Upper lobe of right lung (tissue), 1 donor: ENCODE measurements at places on chromosomes 2 and 18.

- no peak for DNase-seq
Observed at GRCh38 chr2:30776831-30777635, 30.2 kb downstream of the CAPN13 start.

DNA sequence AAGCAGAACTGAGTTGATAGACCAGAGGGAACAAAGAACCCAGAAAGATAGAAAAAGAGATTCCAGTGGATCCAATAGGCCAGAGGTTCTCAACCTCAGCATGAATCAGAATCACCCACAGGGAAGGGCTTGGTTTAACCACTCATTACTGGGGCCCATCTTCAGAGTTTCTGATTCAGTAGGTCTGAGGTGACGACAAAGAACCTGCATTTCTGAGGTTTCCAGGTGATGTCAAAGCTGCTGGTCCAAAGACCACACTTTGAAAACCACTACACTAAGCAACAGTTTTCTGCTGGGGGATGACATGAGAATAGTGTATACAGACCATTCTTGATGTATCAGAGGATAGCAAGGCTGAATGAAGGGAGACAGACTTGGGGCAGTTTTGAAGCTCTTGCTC lies 296.9 kb upstream of the STON1 start:
- DNase-seq: no peak

DNA sequence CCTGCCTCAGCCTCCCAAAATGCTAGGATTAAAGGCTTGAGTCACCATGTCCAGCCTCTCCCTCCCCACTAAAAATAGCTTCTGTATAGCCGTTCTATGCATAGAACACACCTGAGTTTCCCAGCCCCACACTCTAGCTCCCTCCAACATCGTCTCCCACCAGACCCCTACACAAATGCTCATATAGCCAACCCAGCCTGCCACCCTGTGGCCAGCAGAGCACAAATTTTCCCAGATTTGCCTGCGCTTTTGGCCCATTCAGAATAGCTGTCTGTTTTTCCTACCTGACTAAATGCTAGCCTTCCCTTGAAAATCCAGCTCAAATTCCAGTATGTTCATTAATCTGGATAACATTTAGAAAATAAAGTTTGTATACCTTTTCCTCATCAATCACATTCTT lies 22.8 kb downstream of the TRABD2A start:
- no peak for DNase-seq

GRCh38 chr2:144643537-144644336 lies 123.8 kb upstream of the ZEB2 start:
- DNase-seq: no peak

GRCh38 chr2:70789304-70790135 lies 923 bp downstream of the FIGLA start:
- DNase-seq: peak; percentile 82

DNA sequence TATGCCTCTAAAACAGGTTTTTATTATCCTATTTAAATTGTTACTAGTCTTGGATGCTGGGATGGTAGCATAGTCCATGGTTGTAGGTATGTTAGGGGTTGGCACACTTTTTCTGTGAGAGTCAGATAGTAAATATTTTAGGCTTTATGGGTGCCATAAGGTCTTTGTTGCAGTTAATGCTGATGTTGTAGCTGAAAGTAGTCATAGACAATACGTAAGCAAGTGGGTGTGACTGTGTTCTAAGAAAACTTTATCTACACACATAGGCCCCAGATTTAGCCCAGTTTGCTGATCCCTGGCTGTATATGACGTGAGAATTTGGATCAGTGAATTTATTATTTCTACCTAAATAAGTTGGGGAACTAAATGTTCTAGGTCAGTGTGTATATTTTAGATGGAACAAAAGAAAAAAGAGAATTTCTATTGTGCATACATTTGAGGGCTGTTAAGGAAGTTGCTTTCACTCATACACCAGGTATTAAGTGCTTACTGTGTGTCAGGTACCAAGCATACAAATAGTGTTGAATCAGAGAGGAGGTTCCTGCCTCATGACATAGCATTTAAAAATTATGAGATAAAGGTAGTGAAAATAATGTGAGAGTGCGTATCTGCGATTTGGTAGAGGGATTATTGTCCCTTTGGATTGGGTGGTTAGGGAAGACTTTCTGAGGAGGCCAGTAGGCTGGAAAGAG lies 39.4 kb downstream of the AGFG1 start:
- DNase-seq: no peak

DNA sequence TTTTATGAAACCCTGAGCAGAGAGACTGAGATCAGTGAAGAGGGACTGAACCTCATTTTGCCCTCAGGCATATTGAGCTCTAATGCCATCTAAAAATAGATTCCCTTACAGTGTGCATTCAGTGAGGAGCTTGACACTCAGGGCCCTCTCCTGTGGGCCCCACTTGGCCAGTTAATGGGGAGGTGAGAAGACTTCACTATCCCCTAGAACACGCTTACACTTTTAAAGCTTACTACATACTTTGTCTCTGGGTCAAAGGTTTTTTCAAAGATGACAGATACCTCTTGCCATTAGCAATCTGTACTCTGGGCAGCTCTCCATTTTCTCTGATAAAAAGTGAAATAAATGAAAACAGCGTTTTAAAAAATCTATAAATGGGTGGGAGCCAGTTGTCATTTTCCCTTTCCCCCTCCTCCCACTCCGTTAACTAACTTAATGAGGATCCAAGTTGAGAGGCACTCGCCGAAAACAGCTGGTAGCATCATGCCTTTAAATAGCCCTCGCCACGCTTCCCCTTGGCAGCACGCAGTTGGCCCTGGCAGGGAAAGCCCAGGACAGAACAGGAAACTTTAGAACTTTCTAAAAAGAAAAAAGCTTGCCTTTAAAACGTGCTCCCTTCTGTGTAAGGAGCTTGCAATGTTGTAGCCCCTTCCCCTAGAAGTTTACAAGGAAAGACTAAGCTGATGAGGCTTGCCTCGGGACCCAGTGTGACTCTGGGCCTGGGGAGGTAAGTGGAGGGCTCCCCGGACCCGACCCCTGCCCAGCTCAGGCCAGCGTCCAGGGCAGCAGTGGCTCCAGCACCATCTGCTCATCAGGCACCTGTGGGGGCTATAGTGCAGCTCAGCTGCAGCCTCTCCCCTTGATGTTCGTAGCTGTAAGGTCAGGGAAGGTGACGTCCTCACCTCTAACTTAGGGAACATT lies 58.8 kb upstream of the FOSL2 start:
- peak; percentile 46 for DNase-seq

- DNase-seq: no peak
Observed at GRCh38 chr18:9726175-9726574, 18.1 kb downstream of the RAB31 start.

DNA sequence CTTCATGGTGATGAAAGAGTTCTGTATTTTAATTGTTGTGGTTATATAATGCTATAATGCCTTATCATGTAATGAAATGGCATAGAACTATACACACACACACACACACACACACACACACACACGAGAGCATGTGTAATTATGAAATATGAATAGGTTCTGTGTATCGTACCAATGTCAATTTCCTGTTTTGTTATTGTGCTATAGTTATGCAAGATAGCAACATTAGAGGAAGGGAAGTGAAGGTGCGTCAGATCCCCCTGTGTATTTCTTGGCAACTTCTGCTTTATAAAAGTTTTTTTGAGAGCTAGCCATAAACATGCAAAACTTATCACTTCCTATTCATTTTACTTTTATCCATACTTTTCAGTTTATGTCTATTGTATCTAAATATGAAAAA lies 60.7 kb upstream of the ARHGAP15 start:
- no peak for DNase-seq

- no peak for DNase-seq
Observed at GRCh38 chr2:171334171-171334570, 99.6 kb downstream of the METTL8 start.
